ENCODE measurements at places on chromosomes 3 and 15.

DNA sequence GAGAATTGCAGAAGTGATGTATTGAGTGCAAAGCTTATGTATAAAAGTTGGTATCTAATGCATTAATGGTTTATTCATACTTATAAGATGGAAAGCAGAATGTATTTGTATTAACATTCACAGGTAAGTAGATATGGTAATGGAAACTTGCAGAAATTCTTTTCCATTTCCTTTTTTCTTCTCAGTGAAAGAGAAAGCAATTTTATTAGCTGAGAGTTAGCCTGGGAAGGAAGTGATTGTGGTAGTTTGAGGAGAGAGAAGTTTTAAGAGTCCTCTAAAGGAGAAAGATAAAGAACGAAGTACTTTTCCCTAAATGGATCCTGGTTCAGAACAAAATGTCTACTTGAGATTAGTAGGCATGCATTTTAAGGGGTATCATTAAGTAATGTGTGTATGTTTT is 60.1 kb upstream of the OSTN start:
- no peak for DNase-seq

DNA sequence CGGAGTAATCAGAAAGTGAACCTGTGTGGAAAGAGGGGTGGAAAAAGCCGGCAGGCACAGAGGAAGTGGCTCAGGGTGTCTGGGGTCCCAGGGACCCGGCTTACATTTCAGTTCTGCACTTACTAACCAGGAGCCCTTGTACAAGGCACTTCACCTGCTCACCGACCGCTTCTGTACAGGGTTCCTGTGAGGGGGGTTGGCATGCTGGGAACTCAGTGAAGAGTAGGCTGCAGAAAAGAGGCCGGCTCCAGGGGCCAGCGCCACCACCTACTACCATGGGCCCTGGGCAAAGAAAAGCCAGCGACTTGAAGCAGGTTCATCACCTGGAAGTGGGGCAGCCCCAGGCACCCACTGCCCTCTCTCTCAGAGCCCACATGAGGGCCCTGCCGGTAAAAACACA is 6.2 kb downstream of the STIMATE start:
- no peak for DNase-seq

- DNase-seq, result no peak
Observed at GRCh38 chr15:61762676-61763075, 297.6 kb downstream of the VPS13C start.

DNA sequence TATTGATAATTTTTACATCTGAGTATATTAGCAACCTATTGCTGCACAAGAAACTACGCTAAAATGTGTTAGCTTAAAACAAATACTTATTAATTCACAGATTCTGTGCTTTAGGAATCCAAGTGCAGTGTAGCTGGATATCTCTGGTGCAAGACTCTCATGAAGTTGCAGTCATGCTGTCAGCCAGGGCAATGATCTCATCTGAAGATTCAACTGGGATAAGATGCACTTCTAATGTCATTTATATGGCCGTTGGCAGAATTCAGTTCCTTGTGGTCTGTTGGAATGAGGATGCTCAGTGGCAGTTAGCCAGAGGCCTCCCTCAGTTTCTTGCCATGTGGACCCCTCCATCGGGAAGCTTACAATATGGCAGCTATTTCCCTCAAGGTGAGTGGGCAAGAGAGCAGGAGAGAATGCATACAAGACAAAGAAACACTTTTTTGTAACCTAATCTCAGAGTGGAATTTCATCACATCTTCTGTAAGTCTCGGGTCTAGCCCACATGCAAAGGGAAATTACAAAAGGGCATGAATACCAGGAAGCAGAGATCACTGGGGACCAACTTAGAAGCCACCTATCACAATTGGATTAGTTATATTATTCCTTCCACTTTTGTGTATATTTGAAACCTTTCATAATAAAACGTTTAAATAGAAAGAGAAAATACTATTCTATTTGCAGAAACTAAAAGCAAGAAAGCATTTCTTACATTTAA is 61.6 kb downstream of the DPH6 start:
- DNase-seq, result no peak

DNA sequence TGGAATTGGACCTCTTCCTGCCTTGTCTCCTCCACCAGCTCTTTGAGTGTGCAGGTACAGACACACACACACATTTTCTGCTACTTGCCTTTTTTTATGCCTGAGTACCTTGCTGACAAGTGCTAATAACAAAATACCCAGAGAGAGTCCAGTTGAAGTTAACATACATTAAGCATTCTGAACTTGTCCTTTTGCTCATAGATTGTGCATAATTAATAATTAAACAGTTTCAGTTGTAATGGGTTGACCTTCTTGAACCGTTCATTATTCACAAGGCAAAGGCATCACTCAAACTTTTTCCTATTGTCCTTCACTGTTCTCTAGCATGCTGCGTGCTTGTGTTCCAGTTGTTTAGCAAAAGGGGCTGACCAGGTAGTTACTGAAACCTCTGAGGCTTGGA is 59.6 kb upstream of the SKOR1 start:
- DNase-seq, result no peak

- no peak for DNase-seq
Observed at GRCh38 chr15:42154212-42154941, 2.1 kb downstream of the PLA2G4F start.

DNA sequence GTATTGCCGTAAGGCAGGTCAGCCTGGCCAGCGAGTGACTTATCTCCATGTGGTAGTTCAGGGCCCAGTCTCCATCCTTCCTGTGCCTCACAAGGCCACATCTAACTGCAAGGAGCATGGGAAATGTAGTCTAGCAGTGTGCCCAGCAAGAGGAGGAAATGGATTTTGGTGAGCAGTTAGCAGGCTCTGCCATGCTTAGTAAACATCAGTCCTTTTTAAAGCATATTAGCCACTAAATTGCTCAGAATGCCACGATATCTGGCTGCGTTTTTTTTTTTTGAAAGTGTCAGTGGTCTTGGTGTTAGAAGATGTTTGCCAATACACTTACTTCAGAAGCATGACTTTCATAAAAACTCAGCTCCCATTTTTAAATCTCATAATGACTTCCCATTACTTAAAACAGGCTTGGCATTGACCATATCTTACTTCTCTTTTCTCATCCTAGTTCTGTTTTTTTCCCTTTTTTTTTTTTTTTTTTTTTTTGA is 470.2 kb upstream of the TPRG1 start:
- no peak for DNase-seq

GRCh38 chr3:14430053-14430452 is 27.6 kb downstream of the SLC6A6 start:
- DNase-seq, result no peak

GRCh38 chr3:64257100-64257755 is 32.0 kb upstream of the PRICKLE2 start:
- DNase-seq, result no peak

DNA sequence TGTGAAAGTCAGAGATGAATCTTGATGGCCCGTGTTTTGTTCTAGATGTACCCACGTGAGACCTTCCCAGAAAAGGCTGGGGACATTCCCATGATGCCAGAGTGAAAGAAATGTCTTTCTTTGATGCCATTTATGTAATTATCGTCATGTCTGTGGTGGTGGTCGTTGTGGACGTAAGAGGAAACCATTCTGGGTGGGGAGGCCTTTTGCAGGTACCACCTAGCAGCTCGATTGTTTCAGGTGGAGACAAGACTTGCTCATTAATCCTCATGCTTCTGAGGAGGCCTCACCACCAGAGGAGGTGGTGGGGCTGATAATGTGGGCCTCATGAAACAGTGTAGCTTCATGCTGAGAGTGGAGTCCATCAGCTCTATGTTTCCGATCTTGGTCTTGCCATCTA is 58.1 kb upstream of the USP3 start:
- DNase-seq, result no peak

GRCh38 chr3:143172795-143173145 is 53.2 kb downstream of the CHST2 start:
- DNase-seq, result no peak

GRCh38 chr3:37701734-37702433 is 159.8 kb upstream of the CTDSPL start:
- no peak for DNase-seq

GRCh38 chr3:84904816-84905555 is 53.8 kb upstream of the CADM2 start:
- DNase-seq, result no peak

- DNase-seq, result no peak
Observed at GRCh38 chr3:123758081-123758564, 126.0 kb downstream of the MYLK start.
